ENCODE measurements at places on chromosomes 7 and 10.

GRCh38 chr10:61990761-61991135, 89.2 kb downstream of the ARID5B start:
- no peak for DNase-seq

- DNase-seq: no peak
These were observed 188.3 kb upstream of the NFE2L3 start for GRCh38 chr7:25963733-25964132.

DNA sequence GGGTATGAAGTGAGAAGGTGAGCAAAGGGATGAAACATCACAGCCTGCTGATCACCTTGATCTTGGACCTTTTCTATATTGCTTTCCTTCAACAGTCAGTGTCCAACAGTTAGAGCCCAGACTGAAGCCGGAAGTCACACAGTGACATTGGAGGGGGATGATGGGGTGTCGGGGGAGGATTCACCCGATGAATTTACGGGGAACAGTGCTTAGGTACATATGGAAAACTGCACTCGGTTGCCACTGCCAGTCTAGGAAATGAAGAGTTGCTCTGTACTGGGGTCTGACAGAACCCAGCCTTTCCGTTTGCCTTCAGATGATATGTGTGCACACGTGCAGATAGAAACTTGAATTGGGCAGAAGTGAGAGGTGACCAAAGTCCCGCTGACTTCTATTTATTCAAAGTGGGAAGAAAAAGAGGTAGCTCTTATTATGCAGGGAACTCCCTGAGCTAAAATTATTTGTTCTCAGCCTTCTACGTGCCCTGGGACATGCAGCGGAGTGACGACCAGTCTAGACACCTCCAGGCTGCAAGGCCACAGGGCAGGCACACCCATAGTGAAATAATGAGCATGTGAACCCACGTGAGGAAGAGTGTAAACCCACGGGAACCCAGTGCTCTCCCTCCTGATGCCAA, 107.2 kb upstream of the INHBA start:
- no peak for DNase-seq

DNA sequence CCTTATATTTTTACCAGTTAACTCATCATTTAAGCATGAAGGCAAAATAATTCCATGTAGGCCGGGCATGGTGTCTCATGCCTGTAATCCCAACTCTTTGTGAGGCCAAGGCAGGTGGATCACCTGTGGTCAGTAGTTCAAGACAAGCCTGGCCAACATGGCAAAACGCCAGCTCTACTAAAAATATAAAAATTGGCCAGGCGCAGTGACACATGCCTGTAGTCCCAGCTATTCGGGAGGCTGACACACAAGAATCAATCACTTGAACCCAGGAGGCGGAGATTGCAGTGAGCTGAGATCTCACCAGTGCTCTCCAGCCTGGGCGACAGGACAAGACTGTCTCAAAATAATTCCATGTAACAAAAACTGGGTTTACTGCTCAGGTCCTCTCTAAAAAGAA, 18.3 kb downstream of the HNRNPA2B1 start:
- no peak for DNase-seq

DNA sequence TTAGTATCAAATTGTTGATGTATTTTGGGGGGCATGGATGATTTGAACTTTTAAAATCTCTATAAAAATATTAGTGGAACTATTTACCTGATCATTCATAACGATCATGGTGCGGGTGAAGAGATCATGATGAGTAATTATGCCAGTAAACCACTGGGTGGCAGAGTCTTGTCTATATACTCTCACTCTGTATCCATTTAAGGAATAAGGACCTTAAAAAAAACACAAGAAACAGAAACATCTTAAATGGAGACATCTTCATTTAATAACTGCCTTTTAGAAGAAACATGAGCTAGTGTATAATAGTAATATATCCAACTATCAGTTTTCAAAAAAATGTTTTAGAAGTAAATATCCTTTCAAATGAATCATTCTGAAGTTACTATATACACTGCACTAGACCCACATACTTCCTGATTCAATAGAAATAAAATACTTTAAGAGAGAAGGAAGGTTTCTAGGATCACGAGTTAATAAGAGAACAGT, 84.0 kb downstream of the NRBF2 start:
- peak; percentile 61 for DNase-seq

DNA sequence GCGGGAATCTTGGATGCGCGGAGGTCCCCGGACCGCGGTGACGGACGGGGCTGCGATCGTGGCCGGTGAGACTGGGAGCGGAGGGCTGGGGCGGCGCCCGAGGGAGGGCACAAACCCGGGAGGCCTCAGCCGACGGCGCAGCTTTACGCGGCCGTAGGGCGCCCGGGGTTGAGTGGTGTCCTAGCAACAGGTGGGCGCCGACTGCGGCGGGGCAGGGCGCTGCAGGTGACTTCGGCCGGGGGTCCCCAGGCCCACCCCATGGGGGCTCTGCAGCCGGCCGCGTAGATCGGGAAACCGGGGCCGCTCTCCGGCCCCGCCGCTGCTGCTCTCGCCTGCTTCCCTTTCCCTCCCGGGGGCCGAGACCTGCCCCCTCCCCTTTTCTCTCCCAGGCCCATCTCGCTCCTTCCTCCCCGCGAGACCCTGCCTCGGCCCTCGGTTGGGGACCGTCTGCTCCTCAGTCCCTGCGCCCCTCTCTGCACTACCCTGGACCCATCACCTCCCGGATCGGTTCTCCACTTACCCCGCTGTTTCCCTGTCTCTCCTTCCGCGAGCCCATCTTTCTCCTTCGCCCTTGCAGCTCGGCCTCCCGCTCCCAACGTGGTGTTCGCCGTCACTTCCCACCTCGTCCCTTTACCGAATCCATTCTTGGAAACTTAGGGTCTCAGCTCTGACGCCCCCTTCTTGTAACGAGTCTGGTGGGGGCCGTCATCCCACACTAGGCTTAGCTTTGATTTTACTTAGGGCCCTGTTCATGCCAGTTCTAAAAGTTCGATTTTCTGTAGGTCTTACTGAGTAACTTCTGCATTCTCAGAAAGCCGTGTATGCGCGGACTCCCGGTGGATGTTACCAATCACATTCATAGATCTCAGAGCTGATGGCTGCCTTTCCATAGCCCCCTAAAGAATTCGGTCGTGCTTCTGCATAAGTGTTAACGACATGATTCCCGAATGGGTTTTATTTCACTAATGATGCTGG, 18.5 kb upstream of the ACBD5 start:
- no peak for DNase-seq

GRCh38 chr10:78802431-78802830, 266.3 kb upstream of the ZMIZ1 start:
- DNase-seq: no peak

- DNase-seq: no peak
These were observed 15.1 kb upstream of the GATA3 start for GRCh38 chr10:8039321-8039881.

DNA sequence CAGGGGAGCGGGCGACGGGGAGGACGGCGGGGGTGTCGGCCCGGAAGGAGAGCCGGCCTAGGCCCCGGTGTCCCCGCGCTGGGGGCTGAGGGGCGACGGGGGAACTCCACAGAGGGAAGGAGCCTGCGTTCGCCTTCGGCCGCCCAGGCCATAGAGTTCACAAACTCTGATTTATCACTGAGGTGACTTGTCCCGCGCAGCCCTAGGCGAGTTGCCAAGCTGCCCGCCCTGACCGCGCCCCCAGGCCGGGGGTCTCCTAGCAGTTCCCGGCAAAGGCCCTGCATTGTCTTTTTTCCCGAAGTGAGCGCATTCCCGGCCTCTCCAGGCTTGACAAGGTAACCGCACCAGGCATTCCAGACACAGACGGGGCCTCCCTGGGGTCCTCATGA, 2.9 kb upstream of the NKX6-2 start:
- DNase-seq: no peak

DNA sequence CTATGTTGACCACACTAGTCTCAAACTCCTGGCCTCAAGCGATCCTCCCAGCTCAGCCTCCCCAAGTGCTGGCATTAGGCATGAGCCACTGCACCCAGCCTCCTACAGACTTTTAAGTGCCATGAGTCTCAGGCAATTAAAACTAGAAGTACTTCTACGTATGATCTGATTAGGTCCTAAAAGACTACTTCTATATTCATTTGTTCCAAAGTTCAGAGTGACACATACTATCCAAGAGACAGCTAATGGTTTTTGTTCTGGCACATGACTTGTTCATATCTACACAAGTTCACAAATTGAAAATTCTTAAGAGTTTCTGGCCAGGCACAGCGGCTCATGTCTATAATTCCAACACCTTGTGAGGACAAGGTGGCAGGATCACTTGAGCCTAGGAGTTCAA, 11.7 kb downstream of the ARHGAP19 start:
- DNase-seq: no peak

- peak; percentile 21 for DNase-seq
These were observed 91.6 kb upstream of the IKZF1 start for GRCh38 chr7:50212666-50213621.

- DNase-seq: no peak
These were observed 290.9 kb downstream of the CAMK1D start for GRCh38 chr10:12639996-12640944.

- peak; percentile 4 for DNase-seq
These were observed 58.7 kb upstream of the COL1A2 start for GRCh38 chr7:94336009-94336408.

- DNase-seq: no peak
These were observed 82.3 kb downstream of the KMT2E start for GRCh38 chr7:105096306-105096705.

GRCh38 chr7:155586843-155587440, 40.6 kb upstream of the CNPY1 start:
- DNase-seq: no peak

DNA sequence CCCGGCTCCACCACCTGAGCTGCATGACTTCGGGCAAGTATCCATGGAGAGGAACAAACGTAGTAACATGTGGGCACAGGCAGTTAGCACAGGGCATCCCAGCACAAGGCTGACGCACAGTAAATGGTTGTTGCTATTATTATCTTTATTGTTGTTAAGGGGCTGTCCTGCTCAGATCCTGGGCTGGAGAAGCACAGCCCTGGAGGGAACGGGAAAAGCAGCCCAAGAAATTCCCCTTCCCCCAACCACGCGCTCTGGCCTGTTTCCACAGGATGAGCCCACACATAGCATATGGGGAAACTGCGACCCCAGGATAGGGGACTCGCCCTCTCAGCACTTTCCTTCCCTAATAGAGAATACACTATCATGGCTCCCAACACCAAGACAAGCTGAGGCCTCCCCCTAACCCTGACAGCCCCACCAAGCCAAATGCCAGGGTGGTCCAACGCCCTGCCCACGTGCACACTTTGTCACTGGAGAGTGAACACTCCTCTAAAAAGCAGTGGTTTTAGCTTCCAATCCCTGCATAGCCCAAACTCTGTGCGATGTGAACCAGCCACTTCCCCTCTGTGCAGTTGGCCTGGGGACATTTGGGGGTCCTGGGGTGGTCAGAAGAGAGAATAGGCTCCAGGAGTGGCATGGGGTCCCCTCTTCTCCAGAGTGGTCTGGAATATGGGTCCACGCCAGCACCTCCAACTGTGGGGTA, 11.0 kb downstream of the PSD start:
- DNase-seq: no peak

Measured in RPMI8226 (cell line).